DMS 273 treated with DMSO at 0.1 percent for 48 hours (cell line): ENCODE measurements at places on chromosomes 11 and 22.

DNA sequence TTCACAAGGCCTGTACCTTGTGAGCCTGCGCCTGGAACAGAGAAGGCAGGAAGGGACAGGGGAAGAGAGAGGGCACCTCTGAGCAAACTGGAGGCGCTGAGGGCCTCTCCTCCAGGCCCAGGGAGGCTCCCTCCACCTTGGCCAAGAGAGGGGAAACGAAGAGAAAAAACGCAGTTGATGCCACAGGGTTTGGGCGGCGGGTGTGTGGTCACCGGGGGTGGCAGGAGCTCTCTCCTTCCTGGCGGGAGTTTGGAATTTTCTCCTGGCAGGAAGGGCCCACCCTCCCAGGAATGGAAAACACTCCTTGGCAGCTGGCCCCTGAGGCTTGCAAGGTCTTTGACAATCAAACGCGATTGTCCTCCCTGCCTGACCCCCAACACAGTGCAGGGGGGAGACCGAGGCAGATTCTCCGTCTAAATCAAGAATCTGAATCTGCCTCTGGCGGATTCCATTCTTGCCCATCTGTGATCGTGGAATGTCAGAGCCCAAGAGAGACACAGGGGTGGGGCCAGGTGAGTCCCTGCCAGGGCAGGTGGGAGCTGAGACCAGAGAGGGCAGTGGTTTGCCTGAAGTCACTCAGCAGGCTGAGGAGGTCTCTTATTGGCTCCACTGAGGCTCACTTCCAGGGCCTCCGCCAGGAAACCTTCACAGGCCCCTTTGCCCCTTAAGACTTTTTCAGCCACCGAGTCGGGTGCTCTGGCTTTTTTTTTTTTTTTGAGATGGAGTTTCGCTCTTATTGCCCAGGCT lies 21.0 kb downstream of the RPL3 start:
- no peak for DNase-seq

DNA sequence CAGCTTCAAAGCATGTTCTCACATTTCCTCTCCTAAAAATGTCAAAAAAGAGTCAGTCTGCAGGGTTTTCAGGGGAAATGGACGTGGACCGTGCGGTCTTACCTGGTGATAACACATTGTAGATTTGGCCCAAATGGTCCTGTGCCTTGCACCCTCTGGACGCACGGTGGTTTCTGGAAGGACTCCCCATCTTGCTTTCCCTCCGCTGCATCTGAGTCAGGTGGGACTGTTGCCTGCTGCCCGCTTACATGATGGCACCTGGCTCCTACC lies 1290.1 kb downstream of the TBC1D22A start:
- DNase-seq, result no peak

- DNase-seq, result no peak
Measured at GRCh38 chr22:48807155-48807554, 1020.5 kb downstream of the BRD1 start.

DNA sequence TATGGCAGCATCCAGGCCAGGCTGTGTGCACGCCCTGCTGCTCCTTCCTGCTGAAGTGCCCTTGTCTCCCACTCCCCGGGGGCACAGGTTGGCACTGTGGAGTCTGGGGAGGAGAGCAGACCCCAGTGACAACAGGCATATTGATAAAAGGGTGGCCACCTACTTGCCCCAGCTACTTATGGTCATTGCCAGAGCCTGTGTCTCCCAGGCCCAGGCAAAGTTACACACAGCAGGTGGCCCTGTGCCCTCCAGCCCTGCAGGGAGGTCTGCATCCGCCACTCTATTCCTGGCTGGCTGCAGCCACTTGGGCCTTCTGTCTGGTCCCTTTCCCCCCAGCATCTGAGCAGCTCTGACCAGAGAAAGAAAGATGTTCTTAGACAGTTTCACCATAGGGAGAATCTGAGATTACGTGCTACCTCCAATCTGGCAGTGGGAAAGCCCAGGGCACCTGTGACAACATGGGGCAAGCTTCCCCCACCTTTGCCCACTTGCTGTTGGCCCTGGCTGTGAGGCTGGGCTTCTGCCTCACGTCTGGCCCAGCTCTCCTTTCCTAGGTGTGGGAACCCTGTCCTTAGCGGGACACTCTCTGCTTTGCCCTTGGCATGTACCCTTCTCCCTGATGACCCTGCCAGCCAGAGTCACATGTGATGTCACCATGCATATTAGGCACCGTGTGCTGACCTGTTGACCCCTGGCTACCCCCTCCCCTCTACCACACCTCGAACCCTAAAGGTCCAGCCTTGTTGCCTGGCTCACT lies 25.3 kb upstream of the CSNK2A3 start:
- DNase-seq, result no peak

- DNase-seq, result no peak
Measured at GRCh38 chr11:65625628-65626342, 10.2 kb downstream of the PCNX3 start.

- no peak for DNase-seq
Measured at GRCh38 chr11:17506942-17507341, 30.3 kb upstream of the ABCC8 start.

- DNase-seq, result no peak
Measured at GRCh38 chr22:48410536-48410935, 1417.1 kb downstream of the BRD1 start.

DNA sequence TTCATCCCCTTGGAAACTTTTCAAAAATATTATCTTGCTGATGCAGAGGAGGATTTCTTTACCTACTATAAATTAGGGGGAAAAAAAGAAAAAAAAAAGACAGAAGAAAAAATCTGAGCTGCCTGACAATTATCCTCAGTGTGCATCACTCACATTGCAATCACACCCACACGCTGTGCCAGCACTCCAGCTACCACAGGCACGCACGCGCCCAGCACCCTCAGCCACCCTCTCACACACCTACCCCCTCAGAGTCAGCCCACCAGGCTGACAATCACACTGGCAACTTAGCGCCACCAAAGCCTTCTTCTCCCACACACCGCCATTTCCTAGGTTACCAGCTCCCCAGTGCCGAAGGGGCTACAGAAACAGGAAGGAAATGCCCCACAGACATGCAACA lies 236.1 kb downstream of the KCNA4 start:
- DNase-seq, result no peak

GRCh38 chr11:72584293-72584938 lies 89.8 kb downstream of the PDE2A start:
- no peak for DNase-seq

- DNase-seq, result no peak
Measured at GRCh38 chr22:38412435-38413084, 42.4 kb downstream of the KCNJ4 start.

GRCh38 chr22:39712751-39713525 lies 142.4 kb downstream of the CACNA1I start:
- DNase-seq, result no peak

- no peak for DNase-seq
Measured at GRCh38 chr11:111674941-111675340, 72.7 kb downstream of the SIK2 start.

DNA sequence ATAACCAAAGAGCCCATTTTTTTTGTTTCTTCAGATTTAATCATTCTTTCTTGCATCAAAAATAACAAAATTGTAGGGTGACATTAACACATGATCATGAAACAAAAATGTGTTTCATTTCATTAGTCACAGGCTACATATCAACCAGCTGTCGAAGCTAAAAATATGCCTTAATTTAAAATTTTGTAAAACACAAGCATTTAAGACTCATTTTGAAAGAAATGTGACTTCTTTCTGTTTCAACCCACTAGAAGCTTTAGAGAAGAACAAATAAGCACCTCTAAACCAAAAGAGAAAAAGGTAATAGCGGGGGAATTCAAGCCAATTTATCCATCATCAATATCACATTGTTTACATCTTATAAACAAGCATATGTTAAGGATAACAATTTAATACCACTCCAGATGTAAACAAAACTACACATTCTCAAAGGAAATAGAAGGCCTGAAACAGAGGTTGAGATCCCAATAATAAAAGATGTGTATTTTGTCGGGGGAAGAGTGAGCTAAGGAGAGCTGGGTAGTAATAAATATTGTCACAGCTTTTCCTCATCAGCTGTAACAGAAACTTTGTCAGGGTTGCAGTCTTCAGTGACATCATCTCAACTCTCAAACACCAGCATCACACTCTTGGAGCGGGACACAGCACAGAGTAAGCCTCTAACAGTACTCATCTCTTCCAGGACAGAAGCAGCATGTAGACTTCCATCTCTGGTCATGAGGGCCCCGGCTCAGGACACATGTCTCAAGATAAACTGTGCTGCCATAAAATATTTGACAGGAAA lies 42.0 kb downstream of the ALG9 start:
- DNase-seq, result no peak

DNA sequence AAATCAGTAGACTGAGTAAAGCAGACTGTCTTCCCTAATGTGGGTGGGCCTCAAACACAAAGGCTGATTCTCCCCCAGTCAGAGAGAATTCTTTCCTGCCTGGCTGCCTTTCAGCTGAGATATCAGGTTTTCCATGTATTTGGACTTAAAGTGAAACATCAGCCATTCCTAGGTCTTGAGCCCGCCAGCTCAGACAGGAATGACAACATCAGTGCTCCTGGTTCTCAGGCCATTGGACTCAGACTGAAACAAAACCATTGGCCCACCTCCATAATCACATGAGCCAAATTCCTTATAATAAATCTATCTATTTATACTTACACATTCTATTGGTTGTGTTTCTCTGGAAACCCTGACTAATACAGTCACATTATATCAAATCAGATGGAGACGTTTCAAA lies 56.7 kb upstream of the CLPB start:
- no peak for DNase-seq

GRCh38 chr11:68471360-68472340 lies 11.1 kb downstream of the PPP6R3 start:
- no peak for DNase-seq

GRCh38 chr22:41913842-41914534 lies 886 bp downstream of the SHISA8 start:
- DNase-seq, result no peak

- no peak for DNase-seq
Measured at GRCh38 chr11:92216789-92217188, 7.8 kb upstream of the FAT3 start.

- DNase-seq, result no peak
Measured at GRCh38 chr11:23604966-23605365, 744.7 kb upstream of the CCDC179 start.

- no peak for DNase-seq
Measured at GRCh38 chr11:18225913-18226312, 10.7 kb downstream of the SAA4 start.

DNA sequence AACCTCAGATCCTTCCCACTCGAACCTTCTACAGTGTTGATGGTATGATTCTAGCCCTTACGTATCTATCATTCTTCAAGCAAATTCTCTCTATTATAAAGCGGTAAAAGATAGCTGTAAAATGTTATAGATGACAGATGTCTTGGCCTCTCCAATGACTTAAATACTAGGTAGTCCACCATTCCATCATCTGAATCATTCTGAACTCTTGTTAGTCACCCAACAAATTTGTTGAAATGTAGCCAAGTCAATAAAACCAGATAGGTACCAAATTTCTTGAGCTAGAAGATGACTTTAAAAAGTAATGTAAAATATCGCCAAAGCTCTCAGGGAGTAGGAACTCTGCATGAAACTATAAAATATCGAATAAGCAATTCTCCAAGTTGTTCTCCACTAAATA lies 32.6 kb upstream of the PICALM start:
- no peak for DNase-seq

- DNase-seq, result no peak
Measured at GRCh38 chr11:121661880-121662486, 209.2 kb upstream of the SORL1-AS1 start.

GRCh38 chr22:25563761-25564319 lies 635 bp upstream of the GRK3 start:
- no peak for DNase-seq

DNA sequence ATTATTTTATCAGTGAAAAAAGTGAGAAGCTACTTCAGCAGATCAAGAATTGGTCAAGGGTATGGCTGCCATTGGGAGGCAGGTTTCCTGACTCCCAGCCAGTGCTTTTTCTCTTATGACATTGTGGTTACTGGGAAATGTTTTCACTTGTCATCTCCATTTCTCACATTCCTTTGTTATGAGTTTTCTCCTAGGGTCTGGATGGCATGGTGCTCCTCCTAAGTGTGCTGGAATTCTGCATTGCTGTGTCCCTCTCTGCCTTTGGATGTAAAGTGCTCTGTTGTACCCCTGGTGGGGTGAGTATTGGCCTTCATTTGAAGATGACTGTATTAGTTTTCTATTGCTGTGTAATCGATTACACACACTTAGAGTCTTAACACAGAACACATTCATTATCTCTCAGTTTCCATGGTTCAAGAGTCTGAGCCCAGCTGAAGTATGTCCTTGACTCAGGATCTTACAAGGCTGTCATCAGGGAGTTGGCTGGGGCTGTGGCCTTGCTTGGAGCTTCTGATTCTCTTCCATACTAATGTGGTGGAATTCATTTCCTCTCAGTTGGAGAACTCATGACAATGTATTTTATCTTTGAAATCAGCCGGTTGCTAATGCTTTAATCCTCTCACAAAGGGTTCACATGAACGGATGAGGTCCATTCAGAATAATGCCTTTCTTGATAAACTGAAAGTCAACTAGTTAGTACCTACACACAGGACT lies 21.0 kb upstream of the MS4A6E start:
- DNase-seq, result no peak

GRCh38 chr11:109734566-109734965 lies 312.6 kb downstream of the C11orf87 start:
- DNase-seq, result no peak

- DNase-seq, result no peak
Measured at GRCh38 chr11:118928870-118929500, 3.3 kb upstream of the BCL9L start.

GRCh38 chr11:88790182-88790581 lies 275.6 kb downstream of the GRM5 start:
- DNase-seq, result no peak

GRCh38 chr22:44999687-45000086 lies 10.1 kb downstream of the PHF21B start:
- DNase-seq, result no peak

GRCh38 chr11:9535189-9535781 lies 38.2 kb upstream of the WEE1 start:
- no peak for DNase-seq

DNA sequence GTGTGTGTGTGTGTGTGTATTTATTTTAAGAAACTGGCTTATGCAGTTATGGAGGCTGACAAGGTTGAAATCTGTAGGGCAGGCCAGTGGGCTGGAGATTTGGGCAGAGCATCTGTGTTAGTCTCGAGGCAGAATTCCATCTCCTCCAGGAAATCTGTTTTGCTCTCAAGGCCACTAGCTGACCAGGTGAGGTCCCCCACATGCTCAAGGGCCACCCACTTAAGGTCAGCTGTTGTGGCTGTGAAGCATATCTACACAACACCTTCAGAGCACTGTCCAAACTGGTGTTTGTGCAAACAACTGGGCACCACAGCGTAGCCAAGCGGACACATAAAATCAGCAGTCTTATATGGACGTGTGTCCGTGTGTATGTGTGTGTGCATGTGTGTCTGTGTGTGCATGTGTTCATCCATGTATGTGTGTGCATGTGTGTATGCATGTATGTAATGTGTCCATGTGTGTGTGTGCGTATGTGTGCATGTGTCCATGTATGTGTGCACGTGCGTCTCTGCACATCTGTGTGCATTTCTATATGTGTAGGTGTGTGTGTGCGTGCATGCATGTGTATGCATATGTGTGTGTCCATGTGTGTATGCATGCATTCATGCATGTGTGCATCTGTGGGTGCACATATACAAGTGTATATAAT lies 400.9 kb downstream of the BRD1 start:
- DNase-seq, result no peak

GRCh38 chr22:20244250-20244648 lies 23.9 kb downstream of the RTN4R start:
- no peak for DNase-seq
